ENCODE measurements at places on chromosomes 3 and 15.

DNA sequence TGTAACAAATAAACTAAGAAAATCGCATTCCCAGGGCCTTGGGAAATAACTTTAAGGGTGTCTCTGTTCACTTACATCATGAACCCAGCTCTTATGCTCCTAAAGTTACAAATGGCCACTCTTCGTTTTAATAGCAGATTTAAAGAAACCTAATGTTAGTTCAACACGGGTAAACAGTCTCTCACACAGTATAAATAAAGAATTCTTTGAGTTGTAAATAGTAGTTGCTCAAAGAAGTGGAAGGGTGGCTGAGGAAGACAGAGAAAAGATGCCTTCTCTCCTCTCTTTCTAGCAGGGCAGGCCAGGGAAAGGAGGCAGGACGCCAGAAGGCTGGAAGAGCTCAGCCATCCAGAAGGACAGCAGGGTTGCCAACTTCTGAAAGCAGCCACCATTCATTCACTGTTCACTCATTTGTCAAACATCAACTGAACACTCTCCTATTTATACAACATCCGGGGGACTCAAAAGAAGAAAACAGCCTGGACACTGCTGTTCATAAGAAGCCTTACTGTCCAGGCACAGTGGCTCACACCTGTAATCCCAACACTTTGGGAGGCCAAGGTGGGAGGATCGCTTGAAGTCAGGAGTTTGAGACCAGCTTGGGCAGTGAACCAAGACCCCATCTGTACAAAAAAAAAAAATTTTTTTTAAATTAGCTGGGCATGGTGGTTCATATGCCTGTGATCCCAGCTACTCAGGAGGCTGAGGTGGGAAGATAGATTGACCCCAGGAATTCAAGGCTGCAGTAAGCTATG, 47.3 kb downstream of the WWTR1 start:
- no peak for DNase-seq

DNA sequence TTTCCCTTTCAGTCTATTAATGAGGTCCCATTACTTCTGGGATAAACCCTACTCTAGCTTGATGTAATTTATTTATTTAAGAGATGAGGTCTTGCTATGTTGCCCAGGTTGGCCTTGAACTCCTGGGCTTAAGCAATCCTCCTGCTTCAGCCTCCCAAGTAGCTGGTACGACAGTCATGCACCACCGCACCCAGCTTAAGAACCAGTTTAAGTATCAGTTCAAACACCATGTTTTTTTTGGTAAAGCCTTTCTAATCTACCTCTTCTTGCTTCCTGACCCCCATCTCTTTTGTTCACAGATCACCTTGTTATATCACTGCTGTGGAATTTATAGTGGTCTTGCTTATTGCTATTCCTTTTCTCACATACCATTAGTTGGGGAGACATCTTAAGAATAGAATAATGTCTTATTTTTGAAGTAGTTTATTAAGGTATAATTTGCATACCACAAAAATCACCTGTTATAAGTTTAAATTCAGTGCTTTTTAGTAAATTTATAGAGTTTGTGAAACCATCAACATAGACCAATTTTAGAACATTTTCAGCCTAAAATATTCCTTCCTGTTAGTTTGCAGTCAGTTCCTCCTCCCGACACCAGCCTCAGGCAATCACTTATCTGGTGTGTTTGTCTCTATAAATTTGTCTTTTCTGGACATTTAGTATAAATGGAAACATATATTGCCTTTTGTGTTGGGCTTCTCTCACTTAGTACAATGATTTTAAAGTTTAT, 257.9 kb downstream of the PDCD6IP start:
- DNase-seq, result no peak

- peak; percentile 56 for DNase-seq
Measured at GRCh38 chr3:151838574-151839312, 24.8 kb downstream of the AADAC start.

- no peak for DNase-seq
Measured at GRCh38 chr3:141769221-141769894, 6.2 kb downstream of the GRK7 start.

DNA sequence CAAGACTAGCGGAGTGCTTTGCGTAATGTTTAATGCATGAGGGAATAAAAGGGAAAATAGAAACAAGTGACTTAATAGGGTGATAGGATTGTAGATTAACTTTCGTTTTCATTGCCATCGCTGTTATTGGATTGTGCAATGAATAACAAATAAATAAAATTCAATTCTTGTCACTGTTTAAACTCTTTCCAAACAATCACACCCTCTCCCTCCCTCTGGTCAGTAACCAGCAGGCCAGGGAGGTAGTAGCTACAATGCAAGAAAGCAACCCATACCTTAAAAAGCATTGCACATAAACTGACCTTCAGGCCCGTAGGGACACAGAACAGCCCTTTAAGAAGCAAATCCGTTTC, 705 bp upstream of the TFRC start:
- no peak for DNase-seq

- DNase-seq, result no peak
Measured at GRCh38 chr3:118186051-118186450, 848.6 kb downstream of the IGSF11 start.
